Stimulated activated CD4-positive, alpha-beta T cell treated with anti-CD3 and anti-CD28 coated beads, Interleukin-4, amount 100 ng/mL, for 24 hours (primary cell): ENCODE measurements at places on chromosomes 3 and 15.

DNA sequence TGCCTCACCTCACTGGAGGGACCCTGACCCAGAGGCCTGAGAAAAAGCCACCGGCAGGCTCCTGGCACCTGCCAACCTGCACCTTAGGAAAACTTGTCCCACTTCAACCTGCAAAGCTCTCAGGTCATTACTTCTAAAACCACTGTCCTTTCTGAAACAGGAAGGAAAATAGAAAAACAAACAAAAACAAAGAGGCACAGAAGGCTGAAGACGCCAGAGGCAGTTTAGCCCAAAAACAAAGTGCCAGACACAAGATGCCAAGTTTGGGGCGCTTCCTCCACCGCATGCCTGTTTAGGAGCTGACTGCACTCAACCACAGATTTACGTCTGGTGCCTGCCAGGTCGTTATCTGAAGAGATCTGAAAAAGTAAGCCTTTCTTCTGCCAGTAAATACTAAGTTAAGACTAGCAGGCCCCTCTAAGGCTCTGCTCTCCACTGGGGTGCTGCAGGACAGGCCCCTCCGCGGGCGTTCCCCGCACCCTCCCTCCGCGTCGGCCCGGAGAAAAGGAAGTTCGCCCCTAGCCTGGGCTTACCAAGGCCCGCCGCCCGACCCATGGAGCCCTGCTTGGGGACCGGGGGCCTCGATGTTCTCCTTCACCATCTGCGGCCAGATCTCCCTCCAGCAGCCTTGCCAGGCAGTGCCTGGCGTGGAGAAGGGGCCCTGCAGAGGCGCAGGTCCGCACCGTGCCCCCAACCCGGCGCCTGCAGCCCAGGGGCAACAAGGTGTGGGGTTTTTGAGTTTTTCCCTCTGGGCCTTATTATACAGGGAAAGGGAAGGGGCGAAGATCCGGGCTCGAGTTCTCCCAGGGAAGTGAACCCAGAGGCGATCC, 1.3 kb downstream of the GOLGA8A start:
- no peak for DNase-seq

DNA sequence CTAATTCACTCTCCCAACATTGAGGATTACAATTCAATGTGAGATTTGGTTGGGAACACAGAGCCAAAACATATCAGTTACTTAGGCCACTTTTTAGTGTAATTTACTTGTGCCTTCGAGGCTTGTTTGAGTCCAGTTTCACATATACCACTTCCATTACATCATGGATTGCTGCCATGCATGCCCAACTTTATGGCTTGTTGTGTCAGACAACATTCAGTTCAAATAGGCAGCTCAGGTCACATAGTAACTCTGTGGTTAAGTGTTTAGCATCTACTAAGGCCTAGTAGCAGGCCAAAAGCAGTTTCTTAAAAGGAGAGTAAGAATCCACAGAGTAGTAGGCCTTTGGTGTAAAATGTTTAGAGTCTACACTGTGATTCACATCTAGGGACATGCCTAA, 164.3 kb upstream of the GMNC start:
- DNase-seq: no peak

DNA sequence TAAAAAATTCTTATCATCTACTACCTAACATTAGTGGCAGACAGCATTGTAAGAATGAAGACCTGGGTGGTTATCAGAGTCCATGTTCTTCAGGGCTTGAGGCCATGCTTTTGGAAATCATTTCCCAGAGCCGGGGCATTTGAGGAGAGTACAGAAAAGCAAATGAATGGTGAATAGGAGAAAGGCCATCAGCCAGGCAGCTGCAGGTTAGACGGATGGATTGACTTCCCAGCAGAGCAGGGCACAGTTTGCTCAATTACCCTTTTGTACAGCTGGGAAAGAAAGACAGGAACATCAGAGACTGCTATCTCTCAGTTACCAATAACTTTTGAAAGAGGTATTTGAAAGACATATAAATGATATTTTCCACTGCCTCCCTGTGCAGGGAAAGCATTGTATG, 135.6 kb downstream of the ALCAM start:
- no peak for DNase-seq

- no peak for DNase-seq
Measured at GRCh38 chr3:65318231-65318630, 630.4 kb upstream of the ADAMTS9 start.

DNA sequence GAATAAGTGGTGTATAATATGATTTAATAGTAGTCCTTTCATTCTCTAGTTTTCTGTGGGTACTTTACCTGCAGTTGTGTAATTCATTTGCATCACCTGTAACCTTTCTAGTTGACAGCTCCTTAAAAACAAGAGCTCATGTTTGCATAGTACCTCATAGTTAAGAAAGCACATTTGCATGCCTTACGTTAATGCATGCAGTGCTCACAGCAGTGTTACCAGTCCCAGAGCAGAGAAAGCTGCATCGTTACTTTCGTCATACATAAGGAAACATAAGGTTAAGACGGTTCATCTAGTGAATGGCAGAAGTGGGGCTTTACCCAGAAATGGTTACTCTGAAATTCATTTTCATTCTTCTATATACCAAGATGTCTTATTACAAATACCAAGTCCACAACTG, 111.3 kb downstream of the AKAP13 start:
- DNase-seq: no peak
